ENCODE measurements at places on chromosomes 11 and 22.

DNA sequence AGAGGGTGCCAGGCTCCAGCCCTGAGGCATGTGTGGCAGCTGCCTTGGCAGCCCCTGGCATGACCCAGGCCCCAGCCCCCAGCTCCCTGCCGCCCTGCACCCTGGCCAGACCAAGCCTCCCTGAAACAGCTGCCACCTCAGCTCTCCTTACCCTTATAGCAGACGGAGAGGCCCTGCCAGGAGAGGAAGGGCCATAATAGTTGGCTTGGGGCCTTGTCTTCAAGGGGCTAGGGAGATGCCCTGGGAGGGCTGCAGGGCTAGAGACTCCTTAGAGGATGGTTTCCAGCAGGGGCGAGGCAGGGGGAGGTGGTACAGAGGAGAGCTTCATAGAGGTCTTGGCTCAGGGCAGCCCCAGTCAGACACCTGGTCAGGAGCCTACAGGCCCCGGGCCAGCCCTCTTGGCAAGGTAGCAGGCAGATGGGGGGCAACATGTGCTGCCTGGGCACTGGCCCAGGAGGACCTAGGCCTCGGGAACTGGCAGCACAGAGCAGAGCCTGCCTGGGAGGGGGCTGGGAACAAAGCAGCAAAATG lies 13.0 kb downstream of the SMTN start:
- no peak for DNase-seq

DNA sequence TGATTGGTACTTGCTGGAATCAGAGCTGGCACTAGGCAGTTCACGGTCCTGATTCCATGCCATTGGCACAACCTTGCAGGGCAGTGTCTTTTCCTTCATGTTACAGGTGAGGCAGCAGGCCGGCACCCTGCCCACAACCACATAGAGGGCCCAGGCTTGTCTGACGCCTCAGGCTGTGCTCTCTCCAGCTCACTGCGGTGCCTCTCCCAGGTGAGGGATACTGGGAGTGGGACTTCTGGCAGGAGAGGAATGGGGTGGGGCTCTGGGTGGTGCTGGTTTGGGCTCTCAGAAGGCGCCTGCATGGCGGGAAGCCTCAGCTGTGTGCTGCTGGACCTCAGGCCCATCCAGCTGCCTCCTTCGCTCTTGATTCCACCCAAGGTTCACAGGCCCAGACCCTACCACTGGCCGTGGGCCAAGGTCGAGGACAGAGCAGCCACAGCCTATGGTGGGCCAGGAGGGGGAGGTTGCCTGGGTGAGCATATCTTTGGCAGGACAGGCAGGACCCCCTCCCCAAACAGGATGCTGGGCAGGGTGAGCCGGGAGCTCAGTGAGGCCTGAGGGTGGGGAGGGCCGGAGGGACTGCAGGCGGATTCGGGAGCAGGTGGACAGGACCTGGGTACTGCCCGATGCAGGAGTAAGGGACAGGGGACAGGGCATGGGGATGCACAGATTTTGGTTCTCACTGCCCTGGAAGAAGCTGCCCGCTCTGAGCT lies 7.0 kb upstream of the MPPED1 start:
- DNase-seq, result no peak

- no peak for DNase-seq
Measured at GRCh38 chr22:45451972-45452371, 38.5 kb downstream of the RIBC2 start.

- peak; percentile 6 for DNase-seq
Measured at GRCh38 chr22:39188809-39189208, 36.3 kb upstream of the CBX7 start.

DNA sequence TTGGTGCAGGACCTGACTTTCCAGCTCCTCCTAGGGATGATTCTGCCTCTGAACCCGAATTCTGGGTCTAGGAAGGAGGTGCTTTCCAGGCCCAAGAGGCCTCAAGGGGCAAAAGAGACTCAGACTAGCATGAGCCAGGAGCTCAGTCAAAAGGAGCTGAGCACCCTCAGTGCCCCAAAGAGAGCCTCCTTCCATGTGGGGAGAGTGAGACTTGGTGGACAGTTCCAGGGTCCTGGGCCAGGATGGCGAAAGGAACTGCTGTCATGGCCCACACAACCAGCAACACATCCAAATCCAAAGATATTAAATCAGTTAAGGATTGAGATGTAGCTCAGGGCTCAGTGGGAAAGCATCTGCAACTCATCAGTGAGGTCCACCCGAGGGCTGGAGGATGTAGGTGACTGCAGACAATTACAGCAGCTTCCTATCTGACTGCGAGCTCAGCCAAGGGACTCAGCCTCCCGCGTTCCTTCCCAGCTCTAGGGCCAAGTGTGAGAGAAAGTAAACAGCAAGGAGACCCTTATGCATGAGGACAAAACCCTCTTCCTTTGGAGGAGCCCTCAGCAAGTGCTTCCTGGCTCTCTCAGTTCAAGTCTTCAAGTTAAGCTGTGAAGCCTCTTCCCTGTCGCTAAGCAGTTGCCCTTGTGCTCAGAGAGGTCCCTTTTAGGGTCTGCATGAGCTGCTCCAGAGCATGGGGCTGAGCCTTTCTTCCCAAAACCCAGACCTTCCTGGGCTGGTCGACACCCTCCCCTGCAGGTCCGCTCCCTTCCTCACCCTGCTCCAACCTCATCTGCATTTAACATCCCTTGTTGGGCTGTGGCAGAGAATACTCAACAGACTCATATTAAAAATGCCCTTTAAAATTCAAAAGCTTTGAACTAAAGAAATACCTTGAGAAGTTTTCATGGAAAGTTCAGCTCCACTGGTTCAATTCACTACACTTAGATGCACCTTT lies 35.8 kb downstream of the C11orf58 start:
- no peak for DNase-seq

GRCh38 chr11:64638829-64639228 lies 47.8 kb downstream of the SLC22A12 start:
- no peak for DNase-seq

GRCh38 chr11:34938611-34939010 lies 22.2 kb downstream of the PDHX start:
- no peak for DNase-seq

DNA sequence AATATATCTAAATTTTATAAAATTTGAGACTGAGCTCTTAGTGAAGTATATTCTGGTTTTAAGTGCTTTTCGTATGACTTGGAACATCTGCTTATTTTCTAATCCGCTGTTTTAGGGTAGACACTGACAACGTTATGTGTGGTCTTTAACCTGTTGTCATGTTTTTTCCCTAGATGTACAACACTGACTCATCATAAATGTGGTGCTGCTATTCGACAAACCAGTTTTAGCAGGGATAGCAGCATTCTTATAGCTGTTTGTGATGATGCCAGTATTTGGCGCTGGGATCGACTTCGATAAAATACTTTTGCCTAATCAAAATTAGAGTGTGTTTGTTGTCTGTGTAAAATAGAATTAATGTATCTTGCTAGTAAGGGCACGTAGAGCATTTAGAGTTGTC lies 23.8 kb upstream of the HIKESHI start:
- no peak for DNase-seq

DNA sequence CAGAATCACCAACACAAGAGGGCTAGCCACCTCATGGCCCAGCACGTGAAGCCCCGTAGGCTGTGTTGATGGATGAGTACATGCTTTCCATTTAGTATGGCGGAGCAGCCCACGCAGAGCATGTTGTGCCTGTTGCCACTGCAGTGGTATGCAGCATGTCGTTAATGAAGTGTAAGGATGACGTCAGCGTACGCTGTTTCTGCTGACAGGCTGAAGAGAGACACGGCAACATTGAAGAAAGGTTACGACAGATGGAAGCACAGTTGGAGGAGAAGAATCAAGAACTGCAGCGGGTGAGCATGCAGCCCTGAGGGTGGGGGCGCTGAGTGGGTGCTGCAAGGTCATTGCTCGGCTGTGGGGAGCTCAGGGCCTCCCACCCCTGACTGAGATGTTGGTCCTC lies 62.8 kb downstream of the PPFIA1 start:
- no peak for DNase-seq

- no peak for DNase-seq
Measured at GRCh38 chr11:91906871-91907624, 317.6 kb upstream of the FAT3 start.

DNA sequence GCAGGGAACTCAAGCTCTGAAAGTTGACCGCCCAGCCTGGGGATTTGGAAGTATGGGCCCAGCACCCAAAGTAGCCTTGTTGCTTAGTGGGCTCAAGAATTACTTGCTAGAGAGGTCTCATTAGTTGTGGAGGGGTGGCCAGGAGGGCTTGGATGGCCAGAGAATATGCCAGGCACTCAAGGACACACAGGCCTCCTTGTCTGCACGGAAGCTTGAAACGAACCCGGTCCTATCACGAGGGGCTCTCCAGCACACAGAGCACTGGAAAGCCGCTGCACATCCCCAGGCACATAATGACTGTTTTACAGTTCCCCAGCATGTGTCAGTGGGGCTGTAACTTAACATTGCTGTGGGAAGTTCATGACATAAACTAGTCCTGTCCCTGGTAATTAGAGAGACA lies 55.9 kb downstream of the NAT10 start:
- DNase-seq, result no peak
